Right ventricle myocardium inferior (tissue), 1 donor: ENCODE measurements at places on chromosomes 13 and 19. TPM values are rescaled to one million over a fixed set of nuclear protein-coding genes. Genes with fewer than 3 reads are reported as not detected.

The PSG1 gene
- not detected for total RNA-seq

The ZNF563 gene
- 5.3 TPM for total RNA-seq

The CNFN gene
- total RNA-seq: 0.87 TPM

The RYR1 gene
- total RNA-seq: 0.81 TPM

The CGB8 gene
- not detected for total RNA-seq

The TMEM91 gene
- 3.8 TPM for total RNA-seq
